M059J (cell line): ENCODE measurements at places on chromosomes 7 and 10.

DNA sequence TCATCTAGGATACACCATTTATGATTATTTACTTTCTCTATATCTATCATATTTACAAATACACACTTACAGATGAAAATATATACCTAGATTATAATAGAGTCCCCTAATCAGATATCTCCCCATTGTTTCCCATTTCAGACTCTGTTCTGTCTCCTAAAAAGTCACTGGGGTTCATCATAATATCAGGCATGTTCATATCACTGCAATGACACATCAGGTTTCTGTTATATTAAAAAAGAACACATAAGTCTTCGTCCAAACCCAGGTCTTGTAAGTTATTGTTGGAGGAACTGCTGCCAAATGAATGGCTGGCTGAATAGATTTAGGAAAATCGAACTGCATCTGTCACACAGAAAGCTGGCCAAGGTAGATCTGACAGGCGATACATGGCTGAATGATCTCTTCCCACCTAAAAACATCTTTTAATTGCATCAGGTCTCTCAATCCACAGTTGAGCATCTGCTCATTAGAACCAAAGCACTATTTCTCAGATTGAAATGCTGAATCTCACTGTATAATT lies 178.7 kb downstream of the CACNA2D1 start:
- DNase-seq: no peak

- no peak for DNase-seq
These were observed 86.9 kb downstream of the CHST15 start for GRCh38 chr10:124006526-124006925.

GRCh38 chr7:54189330-54189729 lies 352.8 kb upstream of the VSTM2A start:
- DNase-seq: no peak

DNA sequence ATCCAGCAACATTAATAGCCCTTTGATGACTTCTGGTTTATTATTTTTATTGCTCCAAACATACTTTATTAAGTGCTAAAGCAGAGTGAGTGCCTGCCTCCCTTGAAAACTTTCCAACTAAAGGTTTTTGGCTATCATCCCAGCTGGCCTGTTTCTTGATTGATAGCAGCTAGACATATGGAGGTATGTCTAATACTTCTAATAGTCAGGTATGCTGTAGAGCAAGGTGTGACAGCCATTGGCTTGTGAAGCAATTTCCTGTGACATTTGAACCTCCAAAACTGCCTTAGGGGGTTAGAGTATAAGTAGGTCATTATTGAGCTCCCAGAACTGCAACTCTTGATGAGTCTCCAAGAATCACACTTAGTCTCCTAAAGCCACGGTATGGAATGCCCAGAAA lies 55.8 kb downstream of the LOXL4 start:
- peak; percentile 4 for DNase-seq

DNA sequence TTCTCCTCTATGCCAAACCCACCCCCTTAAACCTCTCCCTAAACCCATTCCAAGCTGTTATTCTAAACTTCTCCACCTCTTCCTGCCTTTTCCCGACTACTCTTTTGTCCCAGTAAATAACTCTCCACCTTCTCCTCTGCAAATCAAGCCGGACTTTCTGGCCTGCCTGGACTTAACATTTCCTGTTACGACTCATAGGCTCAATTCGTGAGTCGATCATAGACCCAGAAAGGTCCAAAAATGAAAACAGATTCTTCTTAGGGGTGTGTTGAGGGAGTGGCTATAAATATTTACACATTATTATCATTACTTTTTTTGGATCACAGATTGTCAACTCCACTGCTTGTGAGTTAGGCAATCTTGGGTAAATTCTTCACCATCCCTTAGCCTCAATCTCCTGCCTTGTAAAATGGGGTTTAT lies 59.0 kb upstream of the HABP2 start:
- DNase-seq: no peak

GRCh38 chr10:13776861-13777311 lies 190.1 kb downstream of the PRPF18 start:
- DNase-seq: peak; percentile 86

GRCh38 chr7:32364581-32364980 lies 125.6 kb downstream of the LSM5 start:
- DNase-seq: no peak

DNA sequence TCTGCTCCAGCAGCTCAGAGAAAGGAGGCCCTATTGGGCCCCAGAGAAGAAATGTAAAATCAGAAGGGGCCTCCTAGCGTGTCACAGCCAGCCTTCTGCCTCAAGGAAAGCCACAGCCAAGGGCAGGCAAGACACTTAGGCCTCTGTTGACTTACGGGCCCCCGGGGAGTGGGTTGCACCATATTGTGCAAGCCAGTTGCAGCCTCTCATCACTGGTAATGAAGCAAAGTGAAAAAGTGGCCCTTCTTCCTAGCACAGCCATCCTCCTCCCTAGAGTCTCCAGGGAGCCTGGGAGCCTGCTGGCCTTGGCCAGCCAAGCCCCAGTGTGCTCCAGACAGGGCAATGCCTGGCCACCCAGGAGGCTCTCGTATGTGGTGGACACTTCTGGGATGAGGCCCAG lies 56.2 kb upstream of the GDF10 start:
- no peak for DNase-seq

- no peak for DNase-seq
These were observed 74.1 kb downstream of the VWA2 start for GRCh38 chr10:114313139-114313538.

GRCh38 chr7:128937647-128938543 lies at the start of gene IRF5:
TSS of gene IRF5 (plus strand) at chr7:128937927. CDS start at chr7:128942082, 4,155 bp downstream.
- DNase-seq: peak; percentile 28

- no peak for DNase-seq
These were observed 76.4 kb downstream of the GRK5 start for GRCh38 chr10:119283818-119284217.

GRCh38 chr10:94320285-94320914 lies 42.3 kb downstream of the NOC3L start:
- DNase-seq: peak; percentile 61

DNA sequence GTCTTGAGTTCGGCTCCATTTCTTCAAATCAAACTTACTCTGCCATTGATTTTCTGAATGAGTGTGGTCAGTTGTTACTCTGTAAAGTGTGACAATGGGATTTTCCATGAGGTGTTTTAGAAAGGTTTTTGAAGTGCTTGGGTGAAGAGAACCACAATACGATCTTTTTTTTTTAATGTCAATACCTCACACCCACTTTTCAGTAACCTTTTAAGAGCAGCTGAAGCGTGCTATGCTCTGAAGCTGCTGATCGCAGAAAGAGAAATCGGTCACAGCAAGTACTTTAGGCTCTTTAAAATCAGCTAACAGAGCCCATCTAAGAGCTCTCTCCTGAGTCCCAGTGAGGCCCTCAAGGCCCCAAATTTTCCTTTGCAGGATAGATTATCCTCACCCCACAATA lies 34.4 kb upstream of the YAE1 start:
- no peak for DNase-seq

GRCh38 chr10:84076047-84076388 lies 63.3 kb upstream of the GHITM start:
- DNase-seq: peak; percentile 4

- DNase-seq: no peak
These were observed 92.8 kb downstream of the ALOX5 start for GRCh38 chr10:45466784-45467183.

GRCh38 chr7:79732535-79732934 lies 279.1 kb upstream of the MAGI2 start:
- DNase-seq: no peak

DNA sequence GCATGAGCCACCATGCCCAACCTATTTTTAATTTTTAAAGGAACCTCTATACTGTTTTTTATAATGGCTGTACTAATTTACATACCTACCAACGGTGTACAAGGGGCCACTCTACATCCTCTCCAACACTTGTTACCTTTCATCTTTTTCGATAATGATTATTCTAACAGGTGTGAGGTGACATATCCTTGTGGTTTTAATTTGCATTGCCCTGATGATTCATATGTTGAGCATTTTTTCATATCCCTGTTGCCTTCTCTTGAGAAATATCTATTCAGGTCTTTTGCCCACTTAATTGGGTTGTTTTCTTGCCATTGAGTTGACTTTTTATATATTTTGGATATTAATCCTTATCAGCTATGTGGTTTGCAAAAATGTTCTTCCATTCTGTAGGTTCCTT lies 167.0 kb downstream of the CTTNBP2 start:
- DNase-seq: no peak

DNA sequence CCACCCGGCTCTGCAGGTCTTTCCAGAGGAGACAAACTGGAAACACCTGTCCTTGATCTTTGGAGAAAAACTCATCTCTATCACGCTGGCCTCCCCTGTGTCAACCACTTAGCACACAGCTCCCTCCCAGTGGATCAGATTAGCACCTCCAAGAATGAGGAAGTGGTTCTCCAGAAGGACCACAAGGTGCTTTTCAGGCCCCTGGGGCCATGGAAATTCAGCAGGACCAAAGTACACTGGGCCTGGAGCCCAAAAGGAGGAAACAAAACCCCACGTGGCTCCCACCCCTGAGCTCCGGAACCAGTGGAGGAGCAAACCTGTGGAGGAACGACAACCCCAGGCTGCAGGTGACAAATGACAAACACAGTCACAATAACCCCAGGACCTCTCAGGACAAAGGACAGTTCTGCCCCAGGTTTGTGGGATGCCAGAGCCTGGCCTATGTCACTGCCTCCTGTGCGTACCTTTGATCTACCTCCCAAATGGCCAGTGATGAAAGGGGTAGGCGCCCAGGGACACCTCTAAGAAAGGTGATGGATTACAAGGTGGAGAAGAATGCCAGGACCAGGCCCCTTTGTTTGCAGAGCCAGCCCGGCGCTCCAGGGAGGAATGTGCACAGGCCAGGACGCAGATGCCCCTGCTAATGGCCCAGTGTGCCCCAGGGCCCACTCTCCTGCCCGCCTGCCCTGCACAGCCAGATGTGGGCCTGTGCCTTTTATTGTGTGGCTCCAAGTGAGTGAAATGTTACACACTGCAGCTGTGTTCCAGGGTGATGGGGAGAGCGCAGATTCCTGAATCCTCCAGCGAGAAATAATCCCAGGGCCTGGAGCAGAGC lies 5.7 kb downstream of the TNS3 start:
- peak; percentile 98 for DNase-seq

GRCh38 chr10:73577788-73578187 lies 13.4 kb downstream of the USP54 start:
- peak; percentile 49 for DNase-seq

- no peak for DNase-seq
These were observed 12.8 kb downstream of the KCTD7 start for GRCh38 chr7:66641526-66641871.

DNA sequence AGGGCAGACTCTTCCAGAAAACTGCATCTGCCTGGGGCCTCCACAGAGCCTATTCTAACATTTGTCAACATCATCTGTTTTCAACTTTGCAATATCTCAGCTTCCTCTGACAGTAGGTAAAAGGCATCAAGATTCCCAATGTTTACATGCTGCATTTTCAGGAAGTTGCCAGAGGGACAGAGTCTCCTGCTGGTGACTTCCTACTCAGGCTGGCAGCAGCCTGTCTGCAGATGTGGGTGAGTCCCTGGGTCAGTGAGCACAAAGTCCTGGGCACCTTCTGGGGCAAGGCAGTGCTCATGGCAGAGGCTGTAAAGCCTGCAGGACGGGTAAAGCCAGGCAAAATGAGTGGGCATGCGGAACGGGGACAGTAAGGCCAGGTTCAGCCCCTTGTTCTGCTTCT lies 69.4 kb downstream of the EBF3 start:
- no peak for DNase-seq

DNA sequence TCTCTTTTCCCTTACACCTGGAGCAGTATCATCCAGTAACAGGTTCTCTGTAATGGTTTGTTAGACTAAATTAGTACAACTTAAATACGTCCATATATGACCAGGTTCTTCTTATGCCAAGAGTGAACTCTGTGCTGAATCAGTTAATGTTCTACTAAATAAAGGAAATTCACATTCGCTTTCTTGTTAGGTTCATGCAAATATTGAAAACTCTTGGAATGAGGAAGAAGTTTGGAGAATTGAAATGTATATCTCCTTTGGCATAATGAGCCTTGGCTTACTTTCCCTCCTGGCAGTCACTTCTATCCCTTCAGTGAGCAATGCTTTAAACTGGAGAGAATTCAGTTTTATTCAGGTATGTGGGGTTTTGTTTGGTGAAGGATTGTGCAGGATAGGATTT lies 15.3 kb upstream of the CFAP69 start:
- DNase-seq: no peak

- DNase-seq: peak; percentile 36
These were observed 10.4 kb upstream of the CLCN1 start for GRCh38 chr7:143305423-143306070.

GRCh38 chr7:5442757-5443305 lies 19.2 kb upstream of the TNRC18 start:
- no peak for DNase-seq

GRCh38 chr7:98400542-98401340 lies at the start of gene BAIAP2L1:
TSS of gene BAIAP2L1 (minus strand) at chr7:98401090. CDS start at chr7:98400852, 238 bp downstream.
- DNase-seq: peak; percentile 82

- no peak for DNase-seq
These were observed 20.0 kb downstream of the GNA12 start for GRCh38 chr7:2824026-2824677.

GRCh38 chr10:82190432-82191260 lies 315.7 kb downstream of the NRG3 start:
- no peak for DNase-seq

DNA sequence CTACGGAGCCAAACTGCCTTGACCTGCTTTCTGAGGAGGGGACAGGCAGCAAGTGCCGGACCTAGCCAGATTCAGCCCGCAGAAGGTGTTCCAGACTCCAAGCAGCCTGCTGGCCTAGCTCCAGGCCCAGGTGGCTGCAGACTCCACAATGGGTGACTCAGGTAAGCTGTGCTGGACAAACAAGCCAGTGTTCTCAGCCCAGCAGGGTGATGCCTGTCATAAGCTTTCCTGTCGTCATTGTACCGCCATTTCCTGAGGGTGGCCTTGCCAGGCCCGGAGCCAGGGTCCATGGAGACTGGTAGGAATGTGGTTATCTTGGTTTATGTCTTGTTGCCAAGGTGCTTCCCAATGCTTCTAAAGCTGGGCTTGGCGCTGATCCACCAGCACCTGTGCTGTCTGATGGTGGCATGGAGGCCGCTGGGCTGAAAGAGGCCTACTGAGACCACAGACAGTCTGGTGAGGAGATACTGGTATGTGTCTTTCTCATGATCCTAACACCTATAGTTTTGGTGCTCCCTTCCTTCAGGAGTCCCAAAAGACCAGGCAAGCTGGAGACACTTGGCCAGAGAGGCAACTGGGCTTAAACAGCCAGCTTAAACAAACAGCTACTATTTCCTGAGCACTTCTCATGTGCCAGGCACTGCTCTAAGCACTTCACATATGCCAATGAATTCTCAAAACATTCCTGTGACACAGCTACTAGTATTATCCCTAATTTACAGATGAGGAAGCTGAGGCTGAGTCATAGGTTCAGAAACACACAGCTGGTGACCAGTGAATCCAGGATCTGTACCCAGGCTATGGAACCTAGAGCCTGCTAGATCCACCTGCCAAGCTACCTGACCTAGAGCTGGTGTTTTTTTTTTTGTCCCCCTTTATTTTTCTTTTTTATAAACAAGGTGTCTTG lies 42.0 kb downstream of the ZC3HC1 start:
- DNase-seq: peak; percentile 95

GRCh38 chr7:66720561-66720960 lies 20.0 kb upstream of the RABGEF1 start:
- no peak for DNase-seq
